ENCODE measurements at places on chromosomes 2 and 18. TPM values are rescaled to one million over a fixed set of nuclear protein-coding genes. Genes with fewer than 3 reads are reported as not detected.

The NEU2 gene
- not detected for total RNA-seq

The SERPINB5 gene
- total RNA-seq: 0.92 TPM

The ITPRIPL1 gene
- 1.9 TPM for total RNA-seq

The DSC3 gene
- 0.51 TPM for total RNA-seq

GRCh38 chr2:68388358-68388757, 23.3 kb downstream of the PLEK start:
- no peak for DNase-seq
- H3K4me3 ChIP-seq: no peak overlapping the region
- H3K4me1 ChIP-seq: no peaks in the 10 kb centered on the region

DNA sequence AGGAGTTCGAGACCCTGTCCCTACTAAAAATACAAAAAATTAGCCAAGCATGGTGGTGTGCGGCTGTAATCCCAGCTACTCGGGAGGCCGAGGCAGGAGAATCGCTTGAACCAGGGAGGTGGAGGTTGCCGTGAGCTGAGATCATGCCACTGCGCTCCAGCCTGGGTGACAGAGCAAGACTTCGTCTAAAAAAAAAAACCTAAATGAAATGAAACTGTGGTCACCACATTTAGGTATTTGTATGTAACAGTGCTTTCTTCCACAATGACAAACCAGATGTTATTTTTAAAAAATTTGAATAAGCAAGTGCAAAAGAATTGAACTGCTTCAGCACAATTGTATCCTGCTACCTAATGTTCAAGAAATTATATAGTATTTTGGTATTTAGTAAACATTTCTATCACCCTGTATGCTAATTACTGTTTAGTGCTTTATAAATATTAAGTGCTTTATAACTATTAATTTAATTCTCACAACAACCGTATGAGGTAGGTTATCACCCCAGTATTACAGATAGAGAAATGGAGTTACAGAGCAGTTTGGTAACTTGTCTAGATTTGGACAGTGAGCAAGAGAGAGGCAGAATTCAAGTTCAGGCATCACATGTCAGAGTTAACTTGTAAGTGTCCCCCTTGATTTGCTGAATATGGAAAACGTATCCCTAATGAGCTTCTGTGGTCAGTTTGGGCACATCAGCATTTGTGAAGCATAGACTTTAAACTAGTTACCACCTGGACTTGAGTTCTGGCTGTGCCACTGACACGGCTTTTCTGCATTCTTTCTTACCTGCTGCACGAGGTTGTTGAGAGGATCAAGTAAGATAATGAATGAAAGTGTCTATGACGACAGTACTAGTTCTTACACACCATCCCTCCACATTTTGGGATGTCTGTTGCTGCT, 14.4 kb downstream of the PHLPP1 start:
- DNase-seq: no peak
- H3K27ac ChIP-seq: no peak overlapping the region
- H3K36me3 ChIP-seq: no peaks in the 10 kb centered on the region
- no peak overlapping the region for H3K4me3 ChIP-seq
- peaks cover 3% of the 10 kb centered on the region for H3K4me1 ChIP-seq

DNA sequence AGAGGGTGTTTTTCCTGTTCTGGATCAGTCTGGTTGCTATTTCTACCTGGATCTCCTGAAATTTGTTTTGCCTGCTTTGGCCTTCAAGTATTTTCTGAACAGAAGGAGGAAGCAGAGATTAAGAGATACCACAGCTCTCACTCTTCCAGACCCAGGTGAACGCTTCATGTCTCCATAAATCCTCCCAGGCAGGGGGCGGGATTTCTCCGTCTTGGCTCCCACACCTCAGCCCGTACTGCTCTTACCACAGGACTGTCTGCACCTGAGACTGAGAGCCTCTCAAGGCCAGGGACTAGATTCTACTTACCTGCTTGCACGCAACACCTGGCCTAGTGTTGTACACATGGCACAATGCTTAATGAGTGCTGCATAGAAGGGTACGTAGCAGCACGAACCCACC, 59.9 kb upstream of the LRPPRC start:
- no peak overlapping the region for H3K27ac ChIP-seq
- no peaks in the 10 kb centered on the region for H3K27me3 ChIP-seq

The TUBA3D gene
- not detected for total RNA-seq

DNA sequence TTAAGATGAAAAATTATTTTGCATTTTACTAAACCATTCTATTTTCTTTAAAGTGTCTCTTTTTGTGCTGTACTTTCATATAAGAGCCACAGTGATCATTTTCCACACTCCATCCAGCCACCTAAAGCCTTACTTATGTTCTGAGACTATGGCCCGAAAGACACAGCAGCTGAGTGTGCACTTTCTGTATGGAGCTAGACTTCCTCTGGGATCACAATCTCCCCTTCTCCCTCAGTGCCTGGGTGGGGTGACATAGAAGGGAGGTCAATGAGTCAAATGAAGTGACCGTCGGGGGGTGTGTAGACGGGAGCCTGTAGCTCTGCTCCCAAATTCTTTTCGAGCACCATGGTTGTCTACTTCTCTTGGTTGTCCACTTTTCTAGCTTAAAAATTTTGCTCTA, 97.8 kb upstream of the ARL4C start:
- H3K4me1 ChIP-seq: no peaks in the 10 kb centered on the region
- H3K27ac ChIP-seq: no peak overlapping the region
- no peak overlapping the region for H3K4me3 ChIP-seq
- no peaks in the 10 kb centered on the region for H3K36me3 ChIP-seq
- H3K27me3 ChIP-seq: no peaks in the 10 kb centered on the region
- DNase-seq: no peak

The LRRTM4 gene
- total RNA-seq: 9.2 TPM

DNA sequence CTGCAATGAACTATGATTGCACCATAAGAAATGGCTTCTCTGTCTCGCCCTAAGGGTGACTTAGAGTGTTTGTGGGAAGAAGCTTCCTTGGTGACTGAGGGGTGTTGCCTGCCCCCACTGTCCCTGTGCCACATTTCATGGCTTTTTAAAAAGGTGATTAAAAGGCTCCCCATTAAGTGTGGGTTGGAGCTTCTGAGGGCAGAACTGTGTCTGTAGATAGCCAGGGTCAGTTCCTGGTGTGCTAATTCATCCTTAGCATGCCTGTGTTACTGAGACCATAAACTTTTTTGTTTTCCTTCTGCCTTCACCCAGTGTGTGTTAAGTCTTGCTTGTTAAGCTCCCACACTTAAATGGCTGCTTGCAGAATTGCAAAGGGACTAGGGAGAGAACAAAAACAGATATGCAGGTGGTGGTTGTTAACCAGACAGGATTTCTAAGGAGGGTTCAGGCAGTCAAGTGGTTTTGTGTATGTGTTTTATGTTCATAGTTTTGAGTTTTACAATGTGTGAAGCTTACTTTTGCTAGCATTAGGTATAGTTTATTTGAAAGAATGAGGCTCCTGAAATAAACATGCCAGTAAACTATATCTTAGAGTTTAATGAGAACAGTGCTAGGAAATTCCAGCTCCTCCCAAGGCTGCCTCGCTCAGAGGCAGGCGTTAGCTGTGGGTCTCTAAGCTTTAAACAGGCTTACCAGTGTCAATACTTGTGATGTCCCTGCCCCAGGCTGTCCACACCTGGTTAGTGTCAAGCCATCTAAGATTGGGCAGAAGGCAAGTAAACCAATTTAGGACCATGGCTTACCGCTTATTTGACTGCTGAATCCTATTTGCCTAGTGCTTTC, 14.5 kb downstream of the CERS6 start:
- no peak overlapping the region for H3K4me3 ChIP-seq
- no peak overlapping the region for H3K27ac ChIP-seq
- H3K27me3 ChIP-seq: no peaks in the 10 kb centered on the region
- DNase-seq: no peak

The LOXHD1 gene
- total RNA-seq: 3.1 TPM

- no peak overlapping the region for H3K4me3 ChIP-seq
- no peaks in the 10 kb centered on the region for H3K27me3 ChIP-seq
- H3K36me3 ChIP-seq: no peaks in the 10 kb centered on the region
- peak; percentile 57 for DNase-seq
- no peaks in the 10 kb centered on the region for H3K4me1 ChIP-seq
- H3K27ac ChIP-seq: no peak overlapping the region
Observed at GRCh38 chr2:68726608-68727367, 7.8 kb upstream of the ARHGAP25 start.

- H3K27me3 ChIP-seq: no peaks in the 10 kb centered on the region
- H3K36me3 ChIP-seq: peaks cover 22% of the 10 kb centered on the region
- H3K4me1 ChIP-seq: no peaks in the 10 kb centered on the region
- H3K4me3 ChIP-seq: no peak overlapping the region
- no peak for DNase-seq
- H3K27ac ChIP-seq: no peak overlapping the region
Observed at GRCh38 chr2:135164431-135164830, 112.3 kb downstream of the RAB3GAP1 start.

GRCh38 chr18:63970809-63971205, 926 bp downstream of the SERPINB8 start:
- H3K36me3 ChIP-seq: no peaks in the 10 kb centered on the region
- peak overlapping the region; percentile 98 for H3K27ac ChIP-seq
- H3K4me3 ChIP-seq: peak overlapping the region; percentile 70

GRCh38 chr18:9712611-9713010, 4.5 kb downstream of the RAB31 start:
- H3K36me3 ChIP-seq: no peaks in the 10 kb centered on the region
- no peak overlapping the region for H3K4me3 ChIP-seq
- H3K4me1 ChIP-seq: no peaks in the 10 kb centered on the region
- no peak overlapping the region for H3K27ac ChIP-seq

The SANBR gene
- 16.3 TPM for total RNA-seq

- H3K4me1 ChIP-seq: peaks cover 9% of the 10 kb centered on the region
- DNase-seq: peak; percentile 86
- peak overlapping the region; percentile 84 for H3K4me3 ChIP-seq
- H3K27me3 ChIP-seq: no peaks in the 10 kb centered on the region
- H3K36me3 ChIP-seq: peaks cover 1% of the 10 kb centered on the region
Observed at GRCh38 chr2:84906900-84907714, 1.7 kb downstream of the TMSB10 start.

DNA sequence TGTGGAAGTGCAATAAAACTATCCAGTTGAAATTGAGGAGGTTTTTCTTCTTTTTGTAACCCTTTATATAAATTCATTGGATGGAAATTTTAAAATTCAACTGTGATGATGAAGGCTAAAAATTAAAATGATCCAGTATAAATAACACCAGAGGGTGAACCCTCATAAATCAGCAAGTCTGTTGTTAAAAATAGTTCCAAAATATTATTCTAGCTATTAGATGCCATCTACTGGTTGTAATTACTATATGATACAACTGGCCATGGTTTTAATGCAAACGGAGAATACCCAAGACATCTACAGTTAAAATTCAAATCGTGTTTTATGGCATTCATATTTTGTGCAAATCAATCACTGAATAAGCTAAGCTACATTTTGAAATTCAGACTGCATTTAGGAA, 53.8 kb downstream of the TMEM200C start:
- no peaks in the 10 kb centered on the region for H3K4me1 ChIP-seq
- no peaks in the 10 kb centered on the region for H3K36me3 ChIP-seq
- H3K27ac ChIP-seq: no peak overlapping the region
- DNase-seq: no peak
- no peak overlapping the region for H3K4me3 ChIP-seq
- H3K27me3 ChIP-seq: no peaks in the 10 kb centered on the region

DNA sequence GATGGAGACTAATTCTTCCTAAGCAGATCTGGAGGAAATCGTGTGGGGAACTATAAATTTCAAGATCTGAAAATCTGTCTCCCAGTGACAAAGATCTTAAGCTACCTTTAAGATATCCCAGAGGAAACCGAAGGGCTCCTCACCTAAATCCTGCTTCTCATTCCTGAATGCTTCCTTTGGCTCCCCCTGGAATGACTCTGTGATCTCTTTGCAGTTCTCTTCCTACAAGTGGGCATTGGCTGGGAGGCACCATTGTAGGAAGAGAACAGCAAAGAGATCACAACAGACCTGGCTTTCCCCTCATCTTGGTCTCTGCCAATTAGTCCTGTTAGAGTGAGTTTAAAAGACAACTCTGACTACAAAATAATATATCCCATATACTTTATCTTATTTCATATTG, 70.0 kb upstream of the KCNH7 start:
- no peak overlapping the region for H3K27ac ChIP-seq
- no peaks in the 10 kb centered on the region for H3K36me3 ChIP-seq
- DNase-seq: no peak
- H3K4me1 ChIP-seq: no peaks in the 10 kb centered on the region

- no peak overlapping the region for H3K4me3 ChIP-seq
- H3K36me3 ChIP-seq: no peaks in the 10 kb centered on the region
- H3K27ac ChIP-seq: no peak overlapping the region
- H3K27me3 ChIP-seq: no peaks in the 10 kb centered on the region
- H3K4me1 ChIP-seq: no peaks in the 10 kb centered on the region
Observed at GRCh38 chr18:28522236-28522635, 345.3 kb upstream of the CDH2 start.

GRCh38 chr18:11976315-11977152, 4.8 kb upstream of the IMPA2 start:
- no peaks in the 10 kb centered on the region for H3K36me3 ChIP-seq
- H3K27ac ChIP-seq: no peak overlapping the region
- peaks cover 5% of the 10 kb centered on the region for H3K4me1 ChIP-seq
- H3K27me3 ChIP-seq: no peaks in the 10 kb centered on the region
- H3K4me3 ChIP-seq: no peak overlapping the region

DNA sequence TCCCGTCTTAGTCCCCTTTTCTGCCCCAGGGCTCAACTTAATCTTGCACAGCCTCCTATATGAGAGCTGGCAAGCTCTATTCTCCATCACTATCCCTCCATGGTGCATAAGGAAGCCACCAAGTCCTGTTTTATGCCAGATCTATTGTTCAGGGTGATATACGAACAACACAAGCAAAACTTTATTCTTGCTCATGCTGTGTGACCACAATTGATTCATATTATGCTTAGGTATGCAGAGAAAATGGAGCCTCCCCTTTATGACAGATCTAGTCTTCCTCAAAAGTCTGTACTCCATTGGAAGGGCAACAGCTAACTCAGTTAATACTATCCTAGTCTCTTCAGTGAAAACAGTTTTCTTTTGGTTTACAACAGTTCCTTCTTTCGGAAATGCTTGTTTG, 94.0 kb upstream of the STON1 start:
- no peaks in the 10 kb centered on the region for H3K36me3 ChIP-seq
- no peak for DNase-seq
- no peak overlapping the region for H3K4me3 ChIP-seq
- H3K27me3 ChIP-seq: no peaks in the 10 kb centered on the region
- no peaks in the 10 kb centered on the region for H3K4me1 ChIP-seq
- no peak overlapping the region for H3K27ac ChIP-seq

- no peaks in the 10 kb centered on the region for H3K27me3 ChIP-seq
- no peak overlapping the region for H3K4me3 ChIP-seq
- H3K4me1 ChIP-seq: peaks cover 3% of the 10 kb centered on the region
- no peaks in the 10 kb centered on the region for H3K36me3 ChIP-seq
Observed at GRCh38 chr18:23450022-23450421, 3.1 kb upstream of the RIOK3 start.

The LRRC30 gene
- total RNA-seq: not detected

DNA sequence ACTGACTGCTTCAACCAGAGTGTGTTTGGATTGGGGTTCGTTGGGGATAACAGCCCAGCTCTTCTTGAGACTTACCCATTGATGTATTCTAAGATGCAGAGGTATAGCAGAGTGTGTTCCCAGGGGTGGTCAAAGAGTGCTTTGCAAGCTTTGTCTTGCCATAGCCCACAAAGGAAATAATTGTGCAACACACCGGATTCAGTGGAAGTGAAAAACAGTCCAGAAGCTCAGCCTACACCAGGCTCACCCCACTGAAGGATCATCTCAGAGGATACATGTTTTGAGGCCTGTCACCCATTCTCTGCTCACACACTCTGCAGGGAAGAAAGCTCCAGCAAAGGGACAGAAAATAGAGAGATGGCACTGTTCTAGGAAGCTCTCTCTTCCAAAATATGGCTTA, 9.6 kb downstream of the CACNB4 start:
- H3K36me3 ChIP-seq: no peaks in the 10 kb centered on the region
- no peaks in the 10 kb centered on the region for H3K27me3 ChIP-seq
- DNase-seq: no peak
- no peak overlapping the region for H3K27ac ChIP-seq

Data from lung (tissue), 17 donors.